ENCODE measurements at places on chromosomes 11 and 22.

DNA sequence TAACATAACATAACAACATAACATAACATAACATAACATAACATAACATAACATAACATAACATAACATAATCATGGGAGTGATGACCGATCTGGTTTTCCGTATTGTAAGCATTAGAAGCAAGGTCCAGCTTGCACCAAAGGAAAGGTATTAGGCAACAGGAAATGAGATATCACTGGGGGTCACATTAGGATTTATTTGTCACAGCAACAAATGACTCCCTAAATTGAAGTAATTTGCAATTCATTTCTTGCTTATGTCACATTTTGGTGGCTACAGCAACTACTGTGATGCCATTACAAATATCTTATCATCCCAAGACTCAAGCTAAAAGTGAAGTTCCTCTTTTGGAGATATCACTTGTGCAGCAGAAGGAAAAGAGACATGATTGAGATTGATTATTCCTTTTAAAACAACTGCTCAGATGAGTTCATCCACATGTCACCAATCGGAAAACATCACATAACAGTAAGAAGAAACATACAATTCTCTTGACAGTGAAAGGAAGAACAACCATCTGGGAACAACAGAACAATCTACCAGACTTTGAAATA lies 1331.1 kb upstream of the RAG2 start:
- no peak for DNase-seq

GRCh38 chr11:47917599-47918369 lies 62.6 kb upstream of the PTPRJ start:
- DNase-seq, result no peak

- no peak for DNase-seq
Measured at GRCh38 chr11:86388198-86388597, 13.5 kb downstream of the CCDC81 start.

DNA sequence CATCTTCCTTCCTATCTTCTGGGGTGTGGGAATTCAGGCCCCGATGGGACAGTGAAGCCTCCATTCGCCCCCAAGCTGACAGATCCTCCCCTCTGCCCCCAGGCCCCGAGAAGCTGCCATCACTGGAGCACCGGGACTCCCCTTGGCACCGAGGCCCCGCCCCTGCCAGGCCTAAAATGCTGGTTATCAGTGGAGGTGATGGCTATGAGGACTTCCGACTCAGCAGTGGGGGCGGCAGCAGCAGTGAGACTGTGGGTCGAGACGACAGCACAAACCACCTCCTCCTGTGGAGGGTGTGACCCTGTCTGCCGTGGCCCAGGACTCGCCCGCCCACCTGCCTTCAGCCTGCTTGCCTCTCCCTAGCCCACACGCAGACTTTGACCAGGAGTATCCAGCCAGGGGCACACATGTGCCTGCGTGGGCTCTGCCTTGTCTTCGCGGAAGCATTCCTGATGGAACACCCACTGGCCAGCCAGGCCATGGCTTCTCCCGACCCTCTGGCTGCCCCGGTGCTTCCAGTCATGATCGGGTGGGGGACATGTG lies 8.6 kb upstream of the RELT start:
- no peak for DNase-seq

DNA sequence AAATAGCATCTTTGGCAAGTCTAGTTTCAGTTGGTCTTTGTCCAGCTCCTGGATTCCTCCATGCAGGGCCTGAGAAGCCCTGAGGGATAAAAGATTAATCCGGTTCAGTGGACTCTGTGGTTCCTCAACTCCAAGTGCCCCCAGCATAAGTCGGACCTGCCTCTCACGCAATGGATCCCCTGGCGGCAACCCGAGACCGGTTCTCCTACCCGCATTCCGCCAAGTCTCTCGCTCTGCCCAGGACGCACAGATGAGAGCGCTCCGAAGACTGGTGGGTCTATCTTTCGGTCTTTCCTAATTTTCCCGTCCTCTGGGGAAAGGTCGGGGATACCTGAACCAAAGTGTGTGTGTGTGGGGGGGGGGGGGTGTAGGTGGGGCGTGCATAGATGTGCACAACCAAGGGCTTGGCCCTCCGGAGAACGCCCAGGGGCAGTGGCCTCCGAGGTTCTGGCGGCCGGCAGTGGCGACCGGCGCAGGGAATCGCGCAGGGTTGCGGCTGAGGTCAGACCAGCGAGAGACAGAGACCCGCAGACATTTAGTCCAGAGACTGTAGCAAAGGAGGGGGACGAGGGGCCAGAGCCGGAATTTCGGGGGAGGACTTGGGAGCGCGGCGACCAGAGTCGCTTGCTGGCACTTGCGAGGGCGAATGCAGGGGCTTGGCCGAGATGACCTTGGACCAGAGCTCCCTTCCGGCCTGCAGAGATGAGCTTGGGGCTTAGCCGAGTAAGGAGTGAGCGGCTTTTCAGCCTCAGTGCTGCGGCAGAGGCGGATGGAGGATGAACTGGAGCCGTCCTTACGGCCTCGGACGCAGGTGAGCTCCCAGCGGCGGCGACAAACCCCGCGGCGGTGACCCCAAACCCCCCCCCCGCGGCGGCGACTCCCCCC lies 712 bp upstream of the SLC2A11 start:
- no peak for DNase-seq

- DNase-seq, result no peak
Measured at GRCh38 chr22:30044369-30044768, 35.9 kb upstream of the HORMAD2 start.
